ENCODE measurements at places on chromosomes 6 and 20.

DNA sequence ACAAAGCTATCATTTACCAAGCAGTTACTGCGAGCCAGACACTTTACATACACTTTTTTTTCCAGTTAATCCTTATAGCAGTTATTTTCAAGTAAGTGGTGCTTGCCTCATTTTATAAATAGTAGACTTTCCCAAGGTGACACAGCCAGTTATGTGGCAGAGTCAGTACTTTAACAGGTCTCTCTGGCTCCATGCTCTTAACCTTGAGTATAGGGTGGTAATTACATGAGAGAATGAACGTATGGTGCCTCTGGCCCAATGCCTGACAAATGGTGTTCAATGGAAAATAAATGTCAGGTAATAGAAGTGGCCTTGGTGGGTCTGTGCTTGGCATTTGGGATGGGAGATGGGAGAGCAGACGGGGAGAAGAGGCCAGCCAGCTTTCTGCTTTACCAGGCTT is 316.3 kb downstream of the SLC35F1 start:
- DNase-seq = no peak

GRCh38 chr20:34663213-34663943 is 13.5 kb downstream of the PIGU start:
- DNase-seq = no peak

DNA sequence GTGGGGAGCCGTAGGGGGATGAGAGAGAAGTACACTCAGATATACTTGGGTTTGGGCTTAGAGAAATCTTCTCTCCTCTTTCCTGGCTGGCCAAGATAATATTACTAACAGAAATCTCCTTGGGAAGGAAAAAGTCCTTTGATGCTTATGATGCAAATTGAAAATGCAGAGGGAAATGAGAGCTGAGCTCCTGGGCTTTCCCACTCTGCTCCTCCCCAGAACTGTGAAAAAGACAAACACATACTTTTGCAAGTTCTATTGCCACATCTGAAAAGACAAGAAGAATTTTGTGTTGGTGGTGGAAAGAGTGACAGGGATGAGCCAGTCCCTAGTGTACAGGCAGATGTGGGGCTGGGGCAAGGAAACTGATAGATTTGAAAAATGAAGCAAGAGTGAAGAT is 185.9 kb downstream of the ANKRD60 start:
- DNase-seq = no peak

GRCh38 chr6:109300874-109301273 is 81.4 kb downstream of the CD164 start:
- DNase-seq = no peak
